Fibroblast of the aortic adventitia (primary cell): ENCODE measurements at places on chromosomes 11 and 22.

GRCh38 chr11:35182317-35182939 lies 43.5 kb downstream of the CD44 start:
- no peak for DNase-seq

- no peak for DNase-seq
Measured at GRCh38 chr11:6062691-6063358, 32.3 kb upstream of the OR56A1 start.

GRCh38 chr11:63635762-63636465 lies 21.7 kb upstream of the PLAAT3 start:
- peak; percentile 76 for DNase-seq

GRCh38 chr22:11605468-11605981 lies 3922.5 kb upstream of the OR11H1 start:
- DNase-seq, result no peak

GRCh38 chr11:118892964-118893363 lies 9.3 kb downstream of the CXCR5 start:
- no peak for DNase-seq

DNA sequence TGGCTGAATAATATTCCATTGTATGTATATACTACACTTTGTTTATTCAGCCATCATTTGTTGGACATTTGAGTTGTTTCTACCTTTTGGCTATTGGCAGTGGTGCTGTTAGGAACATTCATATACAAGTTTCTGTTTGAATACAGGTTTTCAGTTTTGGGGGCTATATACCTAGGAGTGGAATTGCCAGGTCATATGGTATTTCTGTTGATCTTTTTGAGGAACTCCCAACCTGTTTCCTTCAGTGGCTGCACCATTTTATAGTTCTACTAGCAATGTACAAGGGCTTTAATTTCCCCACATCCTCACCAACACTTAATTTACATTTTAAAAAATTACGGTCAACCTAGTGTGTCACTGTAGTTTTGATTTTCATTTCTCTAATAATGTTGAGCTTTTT lies 54.6 kb downstream of the HSD17B12 start:
- no peak for DNase-seq

DNA sequence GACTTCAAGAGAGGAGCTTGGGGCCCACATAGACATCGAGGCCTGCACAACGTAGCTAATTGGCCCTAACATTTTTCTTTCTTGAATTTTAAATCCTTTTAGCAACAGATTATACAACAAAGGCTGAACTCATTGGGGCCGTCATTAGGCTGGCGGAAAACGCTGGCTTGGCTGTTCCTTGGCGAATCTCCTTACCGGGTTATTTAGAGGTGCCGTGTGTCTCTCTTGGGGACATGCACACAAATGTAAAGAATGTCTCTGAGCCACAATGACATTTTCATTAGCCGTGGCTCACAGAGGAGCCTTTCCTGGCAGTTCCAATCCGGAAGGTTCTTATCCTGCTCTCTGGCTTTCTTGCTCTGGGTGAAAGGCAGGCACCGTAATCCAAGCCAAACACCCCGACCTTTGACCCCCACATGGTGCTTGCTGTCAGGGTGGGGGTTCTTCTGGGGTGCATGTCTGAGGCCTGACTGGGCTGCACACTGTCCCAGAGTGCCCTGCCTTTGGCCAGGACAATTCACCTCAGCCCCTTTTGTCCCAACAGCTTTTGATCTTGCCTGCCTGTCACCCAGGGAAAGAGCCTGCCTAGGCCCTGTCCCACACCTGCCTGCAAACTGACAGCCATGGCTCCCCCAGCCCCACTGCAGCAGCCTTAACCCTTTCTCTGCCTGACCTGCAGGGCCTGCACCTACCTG lies 9.2 kb upstream of the FGF3 start:
- DNase-seq, result no peak

DNA sequence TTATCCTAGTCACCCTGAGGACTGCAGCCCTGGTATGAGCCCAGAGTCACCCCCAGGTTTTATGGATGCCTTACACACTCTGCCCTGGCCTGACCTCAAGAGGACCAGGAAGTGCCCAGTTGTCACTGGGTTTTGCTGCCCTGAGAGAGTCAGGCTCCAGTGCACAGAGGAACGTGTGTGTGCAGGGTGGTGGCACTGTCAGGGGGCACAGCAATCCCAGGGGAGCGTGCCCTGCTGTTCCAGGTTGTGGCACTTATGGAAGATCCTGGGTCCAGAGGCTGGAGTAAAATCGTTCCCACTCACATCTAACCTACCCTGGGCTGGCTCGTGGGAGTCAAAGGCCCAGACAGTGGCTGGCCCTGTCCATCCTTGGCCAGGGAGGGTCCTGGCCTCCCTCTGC lies 7.6 kb downstream of the APOBEC3A start:
- DNase-seq, result no peak

DNA sequence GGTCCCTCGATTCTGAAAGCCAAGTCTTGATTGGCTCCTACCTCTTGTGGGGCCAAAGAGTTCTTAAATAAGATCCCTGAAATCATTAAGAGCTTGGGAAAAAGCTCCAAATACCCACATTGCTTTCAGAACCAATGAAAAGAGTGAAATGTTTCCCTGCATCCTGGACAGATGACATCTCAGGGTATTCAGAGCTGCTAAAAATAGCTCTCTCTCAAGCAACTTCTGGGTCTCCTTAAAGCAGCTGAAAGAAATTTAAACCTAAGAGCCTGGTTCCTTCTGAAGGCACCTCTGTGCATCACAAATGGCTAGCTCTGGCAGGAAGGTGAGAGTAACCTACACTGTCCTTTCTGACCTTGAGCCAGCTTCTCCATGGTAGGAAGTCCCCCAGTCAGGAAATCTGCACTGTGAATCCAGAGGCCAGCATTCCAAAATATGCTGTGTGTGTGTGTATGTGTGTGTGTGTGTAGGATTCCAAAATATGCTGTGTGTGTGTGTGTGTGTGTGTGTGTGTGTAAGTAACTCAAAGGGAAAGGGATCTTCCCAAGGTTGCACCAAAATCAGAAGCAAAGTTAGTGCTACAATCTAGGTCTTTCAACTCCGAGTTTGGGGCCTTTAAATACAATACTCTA lies 50.1 kb downstream of the RELT start:
- DNase-seq, result peak; percentile 68

GRCh38 chr11:6531267-6531752 lies 34.2 kb downstream of the DNHD1 start:
- peak; percentile 68 for DNase-seq

- no peak for DNase-seq
Measured at GRCh38 chr11:126169291-126169690, 42.2 kb downstream of the RPUSD4 start.

DNA sequence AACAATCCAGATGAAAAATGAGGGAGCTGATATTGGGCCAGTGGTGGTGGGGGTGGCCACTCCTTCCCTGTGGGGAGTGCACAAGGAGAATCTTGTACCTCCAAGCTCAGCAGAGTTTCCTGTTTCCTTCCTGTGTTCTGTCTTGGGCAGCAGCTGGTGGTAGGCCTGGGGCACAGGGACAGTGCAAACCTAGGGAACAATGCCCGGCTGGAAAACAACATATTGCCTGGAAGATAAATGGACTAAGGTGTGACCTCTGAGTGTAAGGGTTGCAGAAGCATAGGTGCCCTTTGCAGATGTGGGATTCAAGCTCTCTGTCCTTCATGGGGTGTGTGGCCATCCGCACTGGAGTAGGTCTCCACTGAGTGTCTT lies 5.8 kb upstream of the JAM3 start:
- DNase-seq, result no peak

GRCh38 chr11:111633756-111634362 lies 31.6 kb downstream of the SIK2 start:
- DNase-seq, result peak; percentile 34

DNA sequence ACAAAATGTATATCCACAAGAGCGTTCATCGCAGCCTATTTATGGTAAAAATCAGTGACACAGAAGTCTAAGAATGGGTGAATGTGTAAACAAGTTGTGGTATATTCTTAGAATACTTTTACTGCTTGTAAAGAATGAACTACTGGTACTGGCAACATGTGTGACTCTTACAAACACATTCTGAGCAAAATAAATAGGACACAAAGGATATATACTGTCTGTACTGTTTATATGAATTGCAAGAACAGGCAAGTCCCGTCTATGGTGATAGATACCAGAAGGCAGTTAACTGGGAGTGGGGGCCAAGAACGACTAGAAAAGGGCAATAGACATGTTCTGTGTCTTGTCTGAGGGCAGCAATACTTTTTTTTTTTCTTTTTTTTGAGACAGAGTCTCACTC lies 112.6 kb downstream of the TBC1D22A start:
- DNase-seq, result no peak

GRCh38 chr11:36352922-36353321 lies 56.8 kb downstream of the PRR5L start:
- DNase-seq, result no peak

DNA sequence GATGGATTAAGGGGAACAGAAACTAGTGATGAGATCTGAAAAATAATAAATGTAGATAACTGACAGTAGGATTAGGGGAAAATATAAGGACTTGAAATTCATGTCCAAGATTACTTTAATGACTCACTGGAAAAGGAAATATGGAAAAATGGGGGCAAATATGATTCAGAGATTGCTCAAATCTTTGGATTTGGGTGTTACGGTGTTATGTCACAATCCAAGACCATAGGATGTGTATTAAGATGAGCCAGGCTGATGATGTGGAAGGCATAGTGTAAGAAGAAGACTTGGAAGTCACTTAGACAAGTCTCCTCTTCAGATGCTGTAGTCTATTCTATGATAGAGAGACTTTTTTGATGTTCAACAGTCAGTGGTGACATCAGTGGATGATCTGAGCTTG lies 323.7 kb downstream of the LUZP2 start:
- DNase-seq, result peak; percentile 5

DNA sequence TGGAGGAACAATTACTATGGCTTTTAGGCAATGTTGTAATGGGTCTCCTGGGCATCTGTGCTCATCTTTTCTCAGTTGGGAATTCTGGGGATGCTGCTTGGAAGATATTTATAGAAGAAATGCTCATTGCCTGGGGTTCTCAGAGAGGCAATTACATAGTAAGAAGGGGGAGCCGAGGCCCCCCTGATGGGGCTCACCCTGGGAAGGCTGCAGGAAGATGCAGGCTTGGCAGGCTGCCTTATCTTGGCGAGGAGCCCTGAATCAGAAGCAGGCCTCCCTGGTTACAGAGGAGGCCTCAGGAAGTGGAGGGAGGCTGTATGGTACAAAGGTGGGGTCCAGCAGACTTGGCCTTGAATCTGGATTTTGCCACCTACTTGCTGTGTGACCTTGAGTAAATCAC lies 60.6 kb upstream of the CRYBB3 start:
- DNase-seq, result peak; percentile 11

DNA sequence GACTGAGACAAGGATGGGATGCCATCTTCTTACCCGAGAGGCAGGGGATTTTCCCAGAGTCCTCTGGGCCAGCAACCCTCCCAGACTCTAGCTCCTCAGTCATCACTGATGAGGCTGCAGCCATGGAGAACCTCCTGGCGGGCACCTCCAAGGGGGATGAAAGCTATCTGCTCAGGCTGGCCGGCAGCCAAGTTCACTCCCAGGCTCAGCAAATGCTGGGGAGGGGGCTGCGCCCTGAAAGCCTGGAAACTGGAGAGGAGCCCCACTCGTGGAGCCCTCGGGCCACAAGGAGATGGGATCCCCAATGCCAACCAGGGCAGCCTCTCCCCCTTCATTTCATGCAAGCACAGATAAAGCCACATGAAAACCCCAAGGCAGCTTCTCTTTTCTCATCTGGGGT lies 75.0 kb downstream of the CACNA1I start:
- DNase-seq, result no peak

GRCh38 chr11:131824771-131825170 lies 454.4 kb downstream of the NTM start:
- peak; percentile 61 for DNase-seq

GRCh38 chr22:31753005-31753633 lies 700 bp upstream of the DEPDC5 start:
- DNase-seq, result no peak

DNA sequence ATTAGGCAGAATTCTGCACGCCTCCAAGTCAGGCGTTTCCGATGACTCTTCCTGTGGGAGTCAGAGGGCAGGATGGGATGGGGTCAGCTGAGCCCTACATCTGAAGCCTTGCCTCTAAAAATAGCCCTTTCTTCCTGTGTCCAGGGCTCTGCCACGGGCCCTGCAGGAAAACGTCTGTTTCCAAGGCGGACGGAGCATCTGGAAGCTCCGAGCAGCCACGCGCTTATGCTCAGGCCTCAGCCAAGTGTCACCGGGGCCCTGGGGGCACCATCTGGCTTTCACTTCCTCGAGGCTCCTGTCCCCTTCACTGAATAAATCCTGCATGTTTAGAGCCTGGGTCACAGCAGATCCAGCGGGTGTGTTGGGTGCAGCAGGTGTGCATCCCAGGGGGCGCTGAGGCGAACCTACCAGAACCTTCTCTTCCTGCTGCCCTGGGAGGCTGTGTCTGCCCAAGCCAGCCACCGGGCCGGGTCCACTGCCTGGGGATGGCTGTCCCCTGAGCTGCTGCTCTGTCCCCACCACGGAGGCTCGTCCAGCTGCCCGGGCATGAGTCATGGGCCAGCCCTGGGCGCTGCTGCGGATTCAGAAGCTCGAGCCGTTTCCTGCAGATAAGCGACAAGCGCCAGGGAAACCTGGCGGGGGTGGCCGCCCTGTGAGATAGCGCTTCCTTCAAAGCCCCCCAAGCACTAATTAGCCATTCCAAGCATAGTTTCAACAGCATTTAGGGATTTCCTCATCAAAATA lies 32.0 kb upstream of the LINC01488 start:
- peak; percentile 15 for DNase-seq

DNA sequence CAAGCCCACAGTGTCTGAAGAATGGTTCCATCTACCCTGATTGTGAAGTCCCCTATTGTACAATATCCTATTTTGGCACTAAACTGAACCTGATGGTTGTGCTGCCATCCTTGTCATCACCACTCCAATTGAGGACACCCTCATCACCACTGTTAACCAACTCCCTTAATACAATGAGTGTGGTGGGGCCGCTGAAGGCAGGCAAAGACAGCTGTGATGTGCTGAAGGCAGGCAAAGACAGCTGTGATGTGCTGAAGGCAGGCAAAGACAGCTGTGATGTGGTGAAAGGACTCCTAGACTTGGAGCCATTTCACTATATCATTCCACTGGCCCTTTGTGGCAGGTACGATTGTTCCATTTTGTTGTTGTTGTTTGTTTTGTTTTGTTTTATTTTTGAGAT lies 481.6 kb downstream of the SOX6 start:
- DNase-seq, result no peak

GRCh38 chr11:41351825-41352224 lies 107.6 kb downstream of the LRRC4C start:
- DNase-seq, result no peak

GRCh38 chr11:109480251-109480650 lies 58.3 kb downstream of the C11orf87 start:
- DNase-seq, result no peak
